ENCODE measurements at places on chromosomes 2 and 18. TPM values are rescaled to one million over a fixed set of nuclear protein-coding genes. Genes with fewer than 3 reads are reported as not detected.

GRCh38 chr2:23574919-23575654, 190.1 kb downstream of the KLHL29 start:
- DNase-seq = no peak

- no peak for DNase-seq
Observed at GRCh38 chr18:25648716-25649260, 296.8 kb upstream of the ZNF521 start.

The DYSF gene
- total RNA-seq = 0.34 TPM

The MRO gene
- total RNA-seq = not detected

The MPP4 gene
- not detected for total RNA-seq
